ENCODE measurements at places on chromosomes 11 and 22.
A peak's percentile ranks its signal among the peaks of the same experiment; 100 is the strongest.

DNA sequence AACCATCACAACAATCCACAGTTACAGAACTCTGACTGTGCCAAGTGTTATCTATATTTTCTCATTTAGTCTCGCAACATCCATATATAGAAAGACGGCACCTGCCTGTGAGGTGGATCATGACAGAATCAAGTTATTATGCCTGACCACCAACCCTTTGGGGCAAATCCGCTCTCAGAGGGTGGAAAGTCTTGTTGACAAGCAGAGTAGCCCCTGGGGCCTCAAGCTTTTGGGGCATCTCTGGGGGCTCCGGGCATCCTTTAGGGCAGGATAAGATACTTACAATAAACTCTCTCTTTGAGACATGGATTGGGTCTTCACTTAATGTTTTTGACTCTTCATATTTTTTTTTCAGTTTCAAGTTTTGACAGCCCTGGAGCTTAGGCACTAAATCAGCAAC, 150.5 kb upstream of the NAV2 start:
- no peak for DNase-seq

DNA sequence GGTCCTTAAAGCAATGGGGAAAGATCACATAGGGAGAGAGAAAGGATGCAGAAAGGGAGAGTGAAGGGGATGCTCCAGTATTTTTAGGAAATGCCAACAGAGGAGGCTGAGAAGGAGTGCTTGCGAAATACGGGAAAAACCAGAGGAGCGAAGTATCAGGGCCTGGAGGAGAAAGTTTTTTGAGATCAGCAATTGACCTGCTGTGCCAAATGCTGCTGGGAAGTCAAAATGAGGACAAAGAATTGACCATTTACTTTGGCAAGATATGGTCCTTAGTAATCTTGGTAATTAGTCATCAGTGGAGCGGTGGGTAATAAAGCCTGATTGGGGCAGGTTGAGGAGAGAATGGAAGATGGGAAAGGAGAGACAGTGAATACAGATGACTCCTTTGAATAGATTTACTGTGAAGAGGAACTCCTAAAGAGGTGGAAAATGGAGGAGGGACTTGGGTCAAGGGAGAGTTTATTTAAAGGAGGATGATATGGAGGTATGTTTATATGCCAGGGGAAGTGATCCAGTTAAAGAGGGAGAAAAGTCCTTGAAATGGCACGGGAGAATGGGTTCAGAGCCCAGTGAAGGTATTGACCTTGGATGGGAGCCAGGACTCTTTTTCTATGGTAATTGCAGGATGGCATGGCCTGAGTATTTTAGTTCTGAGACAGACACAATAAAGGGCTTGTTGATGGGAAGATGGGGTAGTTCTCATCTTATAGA, 111.5 kb downstream of the PKNOX2 start:
- DNase-seq: no peak

GRCh38 chr11:121426476-121427399, 25.4 kb upstream of the SORL1 start:
- no peak for DNase-seq

- no peak for DNase-seq
Measured at GRCh38 chr22:47609653-47610052, 847.2 kb downstream of the TBC1D22A start.

GRCh38 chr11:134883484-134883883, 471.4 kb upstream of the B3GAT1 start:
- no peak for DNase-seq

GRCh38 chr22:47059076-47059475, 296.6 kb downstream of the TBC1D22A start:
- no peak for DNase-seq

DNA sequence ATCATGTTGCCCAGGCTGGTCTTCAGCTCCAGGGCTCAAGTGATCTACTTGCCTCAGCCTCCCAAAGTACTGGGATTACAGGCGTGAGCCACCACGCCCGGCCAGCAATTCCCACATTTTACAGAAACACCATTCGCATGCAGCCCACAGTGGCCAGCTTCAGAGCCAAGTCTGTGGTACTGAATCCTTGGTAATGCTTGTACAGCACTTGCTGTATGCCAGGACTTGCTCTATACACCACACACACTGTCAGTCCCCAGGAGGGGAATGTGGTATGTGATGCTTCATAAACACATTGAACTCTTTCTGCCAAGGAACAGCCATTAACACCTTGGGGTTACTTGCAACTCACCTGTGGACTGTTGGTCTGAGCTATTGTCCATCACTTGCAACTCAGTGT, 119.4 kb downstream of the MED15 start:
- no peak for DNase-seq

- DNase-seq: no peak
Measured at GRCh38 chr11:31651822-31652221, 142.3 kb downstream of the ELP4 start.

DNA sequence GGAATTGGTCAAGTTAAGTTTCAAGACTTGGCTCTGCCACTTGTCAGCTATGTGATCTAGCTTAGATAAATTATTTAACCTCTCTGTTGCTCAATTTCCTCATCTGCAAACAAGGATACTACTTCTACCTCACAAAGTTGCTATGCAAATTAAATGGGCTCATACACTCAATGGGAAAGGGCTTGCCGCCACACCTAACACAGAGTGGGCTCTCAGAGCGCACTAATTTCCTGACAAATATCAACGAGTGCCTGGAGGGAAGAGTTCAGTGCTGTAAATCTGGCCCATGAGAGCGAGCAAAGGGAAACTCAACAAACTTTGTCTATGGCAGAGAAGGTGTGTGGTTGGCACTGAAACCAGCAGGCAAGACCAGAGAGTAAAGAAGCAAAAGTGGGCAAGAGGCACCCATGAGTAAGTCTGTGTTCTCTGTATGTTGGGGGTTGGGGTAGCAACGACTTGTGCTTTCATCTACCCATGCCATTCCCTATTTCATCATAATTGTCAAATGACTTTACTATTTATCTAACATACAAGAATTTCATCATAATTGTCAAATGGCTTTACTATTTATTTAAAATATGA, 60.7 kb upstream of the PHF21A start:
- DNase-seq: no peak

- DNase-seq: no peak
Measured at GRCh38 chr11:69697861-69698260, 6.0 kb downstream of the FGF19 start.

GRCh38 chr22:33917744-33918406, 2.4 kb downstream of the LARGE1 start:
- DNase-seq: no peak

GRCh38 chr11:78573681-78574080, 983 bp downstream of the NARS2 start:
- DNase-seq: no peak

- no peak for DNase-seq
Measured at GRCh38 chr22:18101536-18101935, 9.1 kb upstream of the TUBA8 start.

DNA sequence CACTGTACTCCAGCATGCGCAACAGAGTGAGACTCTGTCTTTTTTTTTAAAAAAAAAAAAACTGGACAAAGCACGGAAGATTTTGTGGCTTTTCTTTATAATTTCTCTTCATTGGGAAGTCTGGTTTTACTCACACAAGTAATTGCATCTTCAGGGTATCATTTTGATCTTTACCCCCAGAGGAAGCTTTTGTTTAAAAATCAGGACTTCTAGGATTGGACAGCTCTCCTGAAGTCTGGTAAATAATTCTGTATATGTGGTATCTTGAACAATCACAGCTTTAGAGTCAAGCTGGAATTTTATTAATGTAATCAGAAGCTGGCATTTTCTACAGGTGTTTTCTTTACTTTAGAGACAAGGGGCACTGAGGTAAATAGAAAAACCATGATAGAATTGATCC, 208.1 kb upstream of the NARS2 start:
- no peak for DNase-seq

DNA sequence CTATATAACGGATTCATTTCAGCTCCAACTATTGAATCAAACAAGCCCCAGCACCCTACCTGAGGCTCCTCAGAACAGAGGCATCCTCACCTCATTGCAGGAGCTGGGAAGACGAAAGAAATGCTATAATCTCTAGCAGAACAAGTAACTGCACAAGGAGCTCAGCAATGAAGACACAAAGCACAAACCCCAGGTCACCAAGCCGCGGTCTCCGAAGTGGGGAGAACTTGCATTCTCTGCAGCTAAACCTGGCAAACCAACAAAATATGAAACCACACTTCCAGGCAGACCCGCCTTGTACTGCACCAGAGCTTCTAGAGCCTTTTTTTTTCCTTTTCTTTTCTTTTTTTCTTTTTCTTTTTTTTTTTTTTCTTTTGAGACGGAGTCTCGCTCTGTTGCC, 21.8 kb upstream of the CD5 start:
- no peak for DNase-seq

DNA sequence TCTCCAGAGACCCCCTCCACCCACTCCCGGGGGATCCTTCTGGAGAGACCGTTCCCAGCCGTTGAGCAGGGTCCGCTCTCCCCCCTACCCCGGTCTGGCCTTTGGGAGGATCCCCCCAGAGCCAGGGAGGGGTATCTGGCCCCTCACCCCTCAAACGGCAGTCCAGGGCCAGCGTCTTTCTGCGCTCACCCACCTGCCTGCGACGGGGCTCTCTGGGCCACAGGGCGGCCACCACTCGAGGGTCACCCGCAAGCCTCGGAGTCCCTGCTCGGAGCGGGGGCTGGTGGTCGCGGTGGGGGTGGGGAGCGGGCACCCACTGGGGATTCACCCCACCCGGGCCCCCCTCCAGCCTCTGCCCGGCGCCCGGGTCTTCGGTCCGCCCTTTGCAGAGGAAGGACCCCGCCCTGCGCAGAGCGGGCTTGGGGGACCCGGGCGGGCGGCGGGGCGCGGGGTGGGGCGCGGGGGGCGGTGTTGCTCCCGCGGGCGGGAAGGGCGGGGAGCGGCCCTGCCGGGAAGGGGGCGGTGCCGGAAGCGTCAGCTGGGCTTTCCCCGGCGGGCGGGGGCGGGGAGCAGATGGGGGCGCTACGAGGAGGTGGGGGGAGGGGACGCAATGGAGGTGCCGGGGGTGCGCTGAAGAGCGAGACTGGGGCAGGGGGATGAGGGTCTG, 16.6 kb downstream of the CRELD2 start:
- peak; percentile 42 for DNase-seq

- no peak for DNase-seq
Measured at GRCh38 chr11:75931124-75931523, 116.1 kb downstream of the UVRAG start.

DNA sequence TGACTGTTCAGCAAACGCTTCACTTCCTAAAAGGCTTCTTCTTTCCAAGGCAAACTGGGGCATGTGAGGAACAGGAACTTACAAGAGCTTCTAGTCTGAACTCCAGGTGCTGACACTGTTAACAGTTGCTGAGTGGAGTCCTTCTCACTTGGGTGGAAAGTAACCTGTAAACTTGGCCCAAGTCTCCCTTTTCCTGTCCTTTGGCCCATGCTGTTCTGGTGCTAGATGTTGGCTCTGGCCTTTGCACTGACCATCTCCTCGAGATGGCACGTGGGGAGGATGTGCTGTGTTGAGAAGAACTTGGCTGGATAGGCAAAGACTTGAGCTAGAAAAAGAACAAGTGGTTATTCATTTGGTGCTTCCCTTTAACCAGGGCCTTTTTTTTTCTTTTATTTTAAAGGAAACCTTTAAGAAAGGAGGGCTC, 53.6 kb downstream of the PTPRJ start:
- DNase-seq: no peak

- no peak for DNase-seq
Measured at GRCh38 chr11:119714189-119714588, 14.8 kb downstream of the NECTIN1 start.

DNA sequence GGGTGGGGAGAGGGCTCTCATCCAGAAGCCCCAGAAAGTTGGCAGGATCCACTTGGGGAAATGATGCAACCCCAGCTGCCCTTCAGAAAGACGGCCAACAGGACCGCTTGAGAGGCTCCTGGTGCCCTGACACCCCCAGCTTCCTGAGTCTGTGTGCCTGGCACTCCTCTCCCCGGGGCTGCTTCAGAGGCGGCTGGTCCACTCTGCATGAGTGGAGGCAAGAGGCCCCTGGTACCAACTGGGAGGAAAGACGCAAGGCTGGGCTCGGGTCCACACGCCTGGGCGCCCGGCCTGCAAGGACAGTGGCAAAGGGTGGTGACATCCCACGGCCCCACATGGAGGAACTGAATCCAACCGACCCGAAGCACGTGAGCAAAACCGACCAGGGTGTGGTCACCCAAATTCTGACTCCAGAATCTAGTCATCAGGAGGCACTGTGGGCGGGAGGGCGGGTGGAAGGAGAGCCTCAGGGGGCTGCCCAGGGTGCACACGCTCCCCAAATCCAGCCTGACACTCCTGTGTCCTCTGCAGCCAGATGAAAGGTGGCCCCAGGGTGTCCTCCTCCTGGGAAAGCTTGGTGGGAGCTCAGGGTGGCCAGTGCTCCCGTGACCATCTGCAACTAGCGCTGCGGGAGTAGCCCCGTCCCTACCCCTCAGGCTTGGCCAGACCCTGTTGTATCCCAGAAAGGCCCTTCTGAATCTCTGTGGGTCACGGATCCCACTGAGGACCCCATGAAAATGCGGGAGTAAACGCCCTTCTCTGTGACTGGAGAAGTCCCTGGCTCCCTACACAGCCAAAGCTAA, 3.7 kb downstream of the RNH1 start:
- DNase-seq: peak; percentile 85

- DNase-seq: no peak
Measured at GRCh38 chr22:48940266-48941032, 887.2 kb downstream of the BRD1 start.

DNA sequence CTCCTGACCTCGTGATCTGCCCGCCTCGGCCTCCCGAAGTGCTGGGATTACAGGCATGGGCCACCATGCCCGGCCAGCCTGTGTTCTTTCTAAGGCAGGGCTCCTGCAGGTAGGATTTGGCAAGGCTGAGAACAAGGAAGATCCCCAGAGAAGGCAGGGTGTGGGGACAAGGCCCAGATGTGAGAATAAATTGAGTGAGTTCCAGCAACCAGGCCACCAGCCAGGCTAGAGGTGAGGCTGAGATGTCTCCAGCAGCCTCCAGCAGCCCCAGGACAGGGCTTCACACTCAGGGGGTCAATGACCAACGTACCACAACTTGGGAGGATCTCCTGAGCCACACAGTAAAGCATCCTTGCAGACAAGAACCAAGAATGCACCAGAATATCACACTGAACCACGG, 75.1 kb downstream of the BUD13 start:
- DNase-seq: no peak

GRCh38 chr11:88448131-88448670, 110.7 kb upstream of the CTSC start:
- no peak for DNase-seq

GRCh38 chr11:112581747-112582146, 321.1 kb upstream of the PLET1 start:
- DNase-seq: no peak

All from fibroblast of the conjunctiva (primary cell).